Stimulated activated CD8-positive, alpha-beta memory T cell treated with anti-CD3 and anti-CD28 coated beads, Interleukin-7, amount 100 ng/mL, for 1 hour (primary cell): ENCODE measurements at places on chromosomes 16 and 17.

GRCh38 chr17:70776441-70776840 lies 607.1 kb downstream of the KCNJ2 start:
- DNase-seq, result no peak

- DNase-seq, result no peak
These were observed 15.4 kb downstream of the CYBC1 start for GRCh38 chr17:82435103-82435502.

DNA sequence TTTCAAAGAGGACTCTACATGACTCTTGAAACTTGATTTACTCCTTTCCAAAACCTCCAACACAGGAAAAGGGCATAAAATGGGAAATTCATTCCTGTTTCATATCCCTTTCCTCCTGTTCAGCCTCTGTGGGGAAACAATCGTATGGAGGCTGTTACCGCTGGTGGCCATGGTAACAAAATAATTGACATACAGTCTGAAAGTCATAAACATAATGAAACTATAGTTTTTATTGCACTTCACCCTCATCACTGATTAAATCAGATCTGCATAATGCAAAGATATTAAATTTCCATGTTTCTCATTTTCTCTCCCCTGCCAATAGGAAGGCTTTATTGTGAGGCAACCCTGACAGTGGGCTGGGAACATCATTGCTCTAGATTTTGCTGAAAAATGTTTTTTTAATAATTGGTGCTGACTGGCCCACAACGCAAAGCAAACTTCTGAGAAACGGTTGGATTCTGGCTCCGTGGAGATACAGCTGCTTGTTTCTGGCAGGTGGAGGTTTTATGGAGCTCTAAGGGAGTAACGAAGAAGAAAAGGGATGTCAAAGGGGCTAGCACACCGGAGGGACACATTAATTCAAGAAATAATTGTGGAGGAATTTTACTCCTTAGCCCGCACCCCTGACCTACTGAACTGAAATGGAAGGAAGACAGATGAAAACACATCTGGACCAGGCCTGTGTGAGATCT lies 154.2 kb upstream of the SHISA6 start:
- no peak for DNase-seq

DNA sequence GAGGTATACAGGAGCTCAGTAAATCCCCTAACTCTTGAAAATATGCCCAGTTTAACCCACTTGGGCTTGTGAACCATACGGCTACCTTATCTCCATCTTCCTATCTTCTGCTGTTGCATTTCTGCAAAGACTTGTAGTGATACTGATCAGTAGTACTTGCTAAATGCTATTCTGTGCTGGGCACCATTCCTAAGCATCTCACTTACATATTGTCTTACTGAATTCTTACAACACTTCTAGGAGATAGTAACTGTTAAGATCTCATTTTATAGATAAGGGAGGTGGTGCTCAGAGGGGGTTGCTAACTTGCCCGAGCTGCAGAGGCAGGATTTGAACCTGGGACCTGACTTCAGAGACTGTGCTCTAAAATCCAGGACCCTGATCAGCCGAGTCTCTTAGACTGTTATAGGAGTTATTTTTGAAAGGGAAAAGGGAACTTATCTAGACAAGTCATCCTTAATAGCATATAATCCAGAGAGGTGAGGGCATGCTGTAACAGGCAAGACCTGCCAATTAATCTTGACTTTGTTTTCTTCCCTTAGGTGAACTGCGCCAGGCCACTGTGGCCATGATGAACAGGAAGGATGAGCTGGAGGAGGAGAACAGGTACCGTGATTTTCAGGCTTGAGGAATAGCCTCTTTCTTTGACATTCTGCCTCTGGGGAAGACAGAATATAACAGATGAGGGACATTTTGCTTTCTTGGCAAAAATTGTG lies 149.7 kb downstream of the SNX29 start:
- no peak for DNase-seq

GRCh38 chr16:14263769-14264168 lies 192.7 kb downstream of the MRTFB start:
- DNase-seq, result no peak

DNA sequence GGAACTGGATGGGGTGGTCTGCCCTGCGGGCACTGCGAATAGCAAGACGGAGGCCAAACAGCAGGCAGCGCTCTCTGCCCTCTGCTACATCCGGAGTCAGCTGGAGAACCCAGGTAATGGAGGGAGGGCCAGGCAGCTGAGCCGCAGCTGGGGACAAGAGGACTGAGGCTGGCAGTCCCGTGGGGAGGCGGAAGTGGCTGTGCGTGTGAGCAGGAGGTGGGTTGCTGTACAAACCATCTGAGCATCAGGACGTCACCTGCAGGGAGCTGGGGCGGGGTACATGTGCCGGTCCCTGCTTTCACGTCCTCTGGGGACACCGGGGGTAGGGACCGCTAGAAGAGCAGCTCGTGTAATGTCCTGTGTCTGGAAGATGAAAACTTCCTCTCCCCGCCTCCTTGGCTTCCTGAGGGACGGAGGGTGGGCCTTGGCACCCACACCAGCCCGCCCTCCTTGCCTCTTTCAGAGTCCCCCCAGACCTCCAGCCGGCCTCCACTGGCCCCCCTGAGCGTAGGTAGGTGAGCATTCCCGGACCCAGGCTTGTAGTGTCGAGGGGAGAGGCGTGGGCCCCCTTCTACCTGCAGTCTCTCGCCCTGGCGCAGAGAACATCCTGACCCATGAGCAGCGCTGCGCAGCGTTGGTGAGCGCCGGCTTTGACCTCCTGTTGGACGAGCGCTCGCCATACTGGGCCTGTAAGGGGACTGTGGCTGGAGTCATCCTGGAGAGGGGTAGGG lies 3.7 kb downstream of the ADAD2 start:
- DNase-seq, result no peak

DNA sequence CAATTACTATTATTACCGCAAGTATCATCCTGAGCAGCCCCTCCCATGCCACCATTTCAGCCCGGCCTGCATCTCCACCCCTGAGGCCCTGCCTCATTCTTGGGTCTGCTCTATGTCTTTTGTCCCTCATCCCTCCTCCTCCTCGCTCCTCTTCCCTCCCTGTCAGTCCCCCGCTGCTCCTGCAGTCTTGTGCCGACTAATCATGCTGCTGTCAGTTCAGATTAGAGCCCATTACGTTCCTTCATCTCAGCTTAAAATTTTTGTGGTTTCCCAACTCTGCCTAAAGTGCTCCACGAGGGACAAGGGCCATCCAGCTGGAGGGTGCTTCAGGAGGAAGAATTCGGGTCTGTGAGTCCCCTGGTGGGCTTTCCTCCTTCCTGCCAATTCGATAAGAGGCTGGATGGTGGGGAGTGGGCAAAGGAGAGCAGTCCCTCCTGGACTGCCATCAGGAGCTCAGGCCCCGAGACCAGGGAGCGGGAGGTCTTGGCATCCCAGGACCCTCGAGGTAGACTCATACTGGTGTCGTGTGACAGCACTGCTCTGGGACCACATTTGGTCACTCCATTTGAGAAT lies 32.9 kb upstream of the GOSR2 start:
- no peak for DNase-seq

DNA sequence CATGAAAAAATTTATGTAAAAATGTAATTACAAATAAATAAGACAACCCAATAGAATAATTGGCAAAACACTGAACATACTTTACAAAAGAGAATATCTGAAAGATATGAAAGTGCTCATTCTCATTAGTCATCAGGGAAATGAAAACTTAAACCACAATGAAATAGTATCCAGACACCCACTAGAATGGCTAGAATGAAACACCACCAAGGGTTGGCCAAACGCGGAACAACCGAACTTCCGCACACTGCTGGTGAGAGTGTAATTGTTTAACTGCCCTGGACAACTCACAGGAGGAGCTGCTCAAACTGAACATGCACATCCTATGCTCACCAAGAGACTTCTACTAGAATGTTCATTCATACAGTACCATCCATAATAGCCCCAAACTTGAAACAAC lies 5.8 kb upstream of the ZDHHC7 start:
- no peak for DNase-seq

DNA sequence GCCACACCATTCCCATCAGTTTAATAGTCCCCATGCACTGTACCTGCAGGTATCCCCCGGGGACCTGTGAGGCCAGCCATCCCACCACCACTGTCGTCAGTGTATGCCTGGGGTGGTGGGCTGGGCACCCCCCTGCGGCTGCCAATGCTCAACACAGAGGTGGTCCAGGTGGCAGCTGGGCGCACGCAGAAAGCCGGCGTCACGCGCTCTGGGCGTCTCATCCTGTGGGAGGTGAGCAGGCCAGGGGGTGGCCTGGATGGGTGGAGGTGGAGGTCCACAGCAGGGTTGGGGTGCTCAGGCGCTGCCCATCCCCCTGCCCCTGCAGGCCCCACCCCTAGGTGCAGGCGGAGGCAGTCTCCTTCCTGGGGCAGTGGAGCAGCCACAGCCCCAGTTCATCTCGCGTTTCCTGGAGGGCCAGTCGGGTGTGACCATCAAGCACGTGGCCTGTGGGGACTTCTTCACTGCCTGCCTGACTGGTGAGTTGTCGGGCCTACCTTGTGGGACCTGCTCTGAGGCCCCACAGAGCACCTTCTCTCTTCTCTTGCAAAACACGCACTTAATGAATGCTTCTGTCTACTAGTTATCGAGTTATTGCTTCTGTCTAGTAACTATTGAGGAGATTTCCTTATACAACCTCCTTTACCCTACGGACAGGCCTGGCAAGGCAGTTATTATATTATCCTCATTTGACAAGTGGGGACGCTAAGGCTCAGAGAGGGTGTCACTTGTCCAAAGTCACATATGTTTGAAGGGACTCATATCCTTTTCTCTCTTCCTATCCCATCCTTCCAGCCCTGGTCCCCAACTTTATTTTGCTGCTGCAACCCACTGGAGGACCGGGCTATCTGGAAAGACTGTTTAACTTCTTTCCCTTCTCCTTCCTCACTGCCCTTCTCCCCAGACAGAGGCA lies 5.8 kb upstream of the TRAF4 start:
- no peak for DNase-seq
